ENCODE measurements at places on chromosomes 2 and 18.

DNA sequence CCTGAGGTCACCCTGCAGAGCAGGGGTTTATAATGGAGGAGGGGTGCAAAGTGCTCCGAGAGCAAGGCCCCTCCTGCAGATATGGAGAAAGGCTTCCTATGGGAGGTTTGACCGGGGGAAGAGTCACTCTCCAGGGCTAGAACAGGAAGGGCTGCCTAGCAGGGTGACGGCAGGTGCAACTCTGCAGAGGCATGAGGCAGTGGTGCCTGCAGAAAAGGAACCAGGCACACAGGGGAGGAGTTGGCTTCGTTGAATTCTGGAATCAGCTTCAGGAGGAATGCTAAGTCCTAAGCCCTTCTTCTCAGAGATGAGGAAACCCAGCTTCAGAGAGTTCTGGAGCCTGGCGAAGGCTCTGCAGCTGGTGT is 17.5 kb upstream of the HPCAL1 start:
- DNase-seq = no peak

GRCh38 chr2:132420816-132421805 is 4.5 kb downstream of the GPR39 start:
- DNase-seq = no peak

DNA sequence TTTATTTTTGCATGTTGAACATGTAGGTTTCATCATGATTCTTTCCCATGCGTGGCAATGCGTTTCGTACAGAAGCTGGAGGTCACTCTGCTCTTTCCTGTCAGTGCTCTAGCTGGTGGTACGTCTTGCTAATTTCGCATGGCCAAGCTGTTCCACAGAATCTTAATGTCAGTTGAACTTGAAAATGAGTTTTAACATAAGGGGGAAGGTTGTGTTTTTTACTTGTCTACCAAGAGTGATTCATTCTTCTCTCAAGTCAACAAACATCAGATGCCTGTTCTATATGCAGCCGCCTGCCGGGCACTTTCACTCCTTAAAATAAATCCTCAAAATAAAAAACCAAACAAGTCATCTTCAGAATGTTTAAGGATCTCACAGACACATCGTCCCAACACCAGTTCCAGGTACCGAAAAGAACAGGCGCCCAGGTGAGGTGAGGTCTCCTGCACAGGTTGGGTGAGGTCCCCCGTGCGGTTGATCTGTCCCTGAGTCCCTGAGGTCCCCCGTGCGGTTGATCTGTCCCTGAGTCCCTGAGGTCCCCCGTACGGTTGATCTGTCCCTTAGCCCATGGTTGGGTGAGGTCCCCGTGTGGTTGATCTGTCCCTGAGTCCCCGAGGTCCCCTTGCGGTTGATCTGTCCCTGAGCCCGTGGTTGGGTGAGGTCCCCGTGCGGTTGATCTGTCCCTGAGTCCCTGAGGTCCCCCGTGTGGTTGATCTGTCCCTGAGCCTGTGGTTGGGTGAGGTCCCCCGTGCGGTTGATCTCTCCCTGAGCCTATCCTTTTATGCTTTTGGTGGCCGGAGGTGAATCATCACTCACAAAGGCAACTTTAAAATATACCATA is 57.0 kb upstream of the KCNG2 start:
- DNase-seq = no peak

- no peak for DNase-seq
Observed at GRCh38 chr2:220491670-220492069, 864.2 kb downstream of the SLC4A3 start.

DNA sequence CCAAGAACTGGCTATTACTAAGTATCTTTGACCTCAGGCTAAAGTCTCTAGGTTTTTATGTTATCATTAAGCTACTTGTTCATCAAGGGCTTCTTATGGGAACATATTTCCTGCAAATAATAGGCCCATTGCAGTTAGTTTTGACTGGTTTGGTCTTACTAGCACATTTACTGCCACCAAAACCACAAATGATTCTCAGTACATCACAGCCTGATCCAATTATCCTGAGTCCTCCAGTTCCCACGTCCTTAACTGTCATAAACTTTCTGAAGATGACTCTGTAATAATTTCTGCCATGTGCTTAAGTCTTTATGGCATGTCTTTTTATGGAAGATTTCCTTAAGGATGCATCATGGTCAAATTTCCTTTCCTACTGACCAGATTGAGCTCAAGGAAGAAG is 123.3 kb upstream of the TANK start:
- DNase-seq = no peak

- no peak for DNase-seq
Observed at GRCh38 chr18:68937029-68937599, 139.2 kb downstream of the CCDC102B start.

All from NCI-H748 treated with DMSO at 0.1 percent for 48 hours (cell line).